ENCODE measurements at places on chromosomes 11 and 22. TPM values are rescaled to one million over a fixed set of nuclear protein-coding genes. Genes with fewer than 3 reads are reported as not detected.

NECTIN1 gene
- 414 TPM for total RNA-seq

MMP12 gene
- total RNA-seq: not detected

C11orf91 gene
- total RNA-seq: not detected

TMEM151A gene
- under 0.01 TPM for total RNA-seq

AMOTL1 gene
- total RNA-seq: 118 TPM

OR52H1 gene
- total RNA-seq: not detected

PTGDR2 gene
- total RNA-seq: 0.07 TPM

ATF4 gene
- total RNA-seq: 509 TPM

ILK gene
- 77.8 TPM for total RNA-seq

LYVE1 gene
- not detected for total RNA-seq

CDC42EP2 gene
- 6.0 TPM for total RNA-seq

CARD18 gene
- total RNA-seq: not detected

KRTAP5-2 gene
- total RNA-seq: not detected

DEPDC5 gene
- total RNA-seq: 6.5 TPM

RFPL1 gene
- not detected for total RNA-seq

PARVG gene
- total RNA-seq: not detected

MIOX gene
- total RNA-seq: 0.14 TPM

MRGPRX3 gene
- total RNA-seq: under 0.01 TPM

TIMM10B gene
- 51.8 TPM for total RNA-seq

NOX4 gene
- 0.43 TPM for total RNA-seq

USH1C gene
- total RNA-seq: not detected

DKK3 gene
- total RNA-seq: 85.4 TPM

AIFM3 gene
- 0.68 TPM for total RNA-seq

ZNF214 gene
- total RNA-seq: 2.1 TPM

E2F8 gene
- total RNA-seq: under 0.01 TPM

ACR gene
- total RNA-seq: 0.14 TPM
